ENCODE measurements at places on chromosomes 13 and 19.
A peak's percentile ranks its signal among the peaks of the same experiment; 100 is the strongest.

GRCh38 chr19:35498984-35499527 lies 8.8 kb upstream of the KRTDAP start:
- DNase-seq = no peak

DNA sequence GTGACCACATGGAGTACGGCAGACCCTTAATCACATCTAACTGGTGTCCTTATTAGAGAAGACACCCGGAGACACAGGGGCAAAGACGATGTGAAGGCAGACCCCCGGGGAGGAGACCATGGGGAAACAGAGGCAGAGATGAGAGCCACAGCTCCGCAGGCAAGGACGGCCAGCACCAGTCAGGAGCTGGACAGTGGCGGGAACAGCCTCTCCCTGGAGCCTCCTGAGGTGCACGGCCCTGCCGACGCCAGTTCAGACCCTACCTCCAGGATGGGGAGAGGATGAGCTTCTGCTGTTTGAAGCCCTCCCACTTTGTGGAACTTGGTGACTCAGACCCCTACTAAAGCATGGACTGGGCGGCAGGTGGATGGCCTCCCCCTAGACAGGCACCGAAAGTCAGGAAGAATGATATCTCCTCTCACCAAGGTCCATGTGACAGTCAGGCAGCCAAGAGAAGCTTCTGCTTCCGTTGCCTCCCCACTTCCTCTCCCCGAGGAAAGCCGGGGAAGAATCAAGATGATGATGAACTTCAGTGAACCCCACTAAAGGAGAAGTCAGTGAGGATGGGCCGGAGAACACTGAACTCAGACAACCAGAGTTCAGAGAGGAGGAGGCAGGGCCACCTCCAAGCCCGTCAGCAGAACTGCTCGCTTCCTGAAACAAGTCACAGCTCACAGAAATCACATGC lies 25.4 kb downstream of the RAB20 start:
- peak; percentile 53 for DNase-seq

- peak; percentile 35 for DNase-seq
Observed at GRCh38 chr19:42074513-42075363, 1.2 kb upstream of the ZNF574 start.

- no peak for DNase-seq
Observed at GRCh38 chr13:112971288-112971643, 2.3 kb downstream of the MCF2L start.

DNA sequence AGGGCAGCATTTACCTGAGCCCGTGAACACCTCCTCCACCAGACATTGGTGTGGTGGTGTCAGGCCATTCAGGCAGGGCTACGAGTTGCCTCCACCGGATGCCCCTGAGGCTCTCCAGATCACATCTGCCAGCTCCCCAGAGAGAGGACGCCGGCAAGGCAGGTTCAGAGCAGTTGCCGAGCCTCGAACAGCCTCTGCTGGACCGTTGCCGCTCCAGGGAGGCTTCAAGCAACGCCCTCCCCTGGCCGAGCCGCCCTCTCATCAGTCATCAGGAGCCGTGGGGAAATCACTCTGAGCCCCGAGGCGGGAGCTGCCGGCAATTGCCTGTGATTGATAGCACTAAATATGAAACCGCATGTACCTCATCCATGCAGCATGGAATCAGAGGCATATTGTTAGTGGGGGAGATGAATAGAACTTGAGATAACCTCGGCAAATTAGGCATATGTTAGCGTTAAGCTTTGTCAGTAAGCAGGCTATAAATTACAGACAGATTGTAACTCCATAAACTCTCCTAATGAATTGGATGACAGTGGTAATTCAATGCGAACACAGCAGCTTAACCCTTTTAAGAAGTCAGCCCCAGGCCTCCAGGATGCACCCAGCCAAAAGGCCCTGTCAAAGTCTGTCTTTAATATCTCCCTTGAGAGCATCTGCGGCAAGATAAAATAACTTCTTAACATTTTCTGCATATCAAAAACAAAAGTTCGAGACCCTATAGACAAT lies 29.8 kb upstream of the SPACA7 start:
- no peak for DNase-seq

GRCh38 chr19:28549680-28550277 lies 663.2 kb downstream of the UQCRFS1 start:
- no peak for DNase-seq

DNA sequence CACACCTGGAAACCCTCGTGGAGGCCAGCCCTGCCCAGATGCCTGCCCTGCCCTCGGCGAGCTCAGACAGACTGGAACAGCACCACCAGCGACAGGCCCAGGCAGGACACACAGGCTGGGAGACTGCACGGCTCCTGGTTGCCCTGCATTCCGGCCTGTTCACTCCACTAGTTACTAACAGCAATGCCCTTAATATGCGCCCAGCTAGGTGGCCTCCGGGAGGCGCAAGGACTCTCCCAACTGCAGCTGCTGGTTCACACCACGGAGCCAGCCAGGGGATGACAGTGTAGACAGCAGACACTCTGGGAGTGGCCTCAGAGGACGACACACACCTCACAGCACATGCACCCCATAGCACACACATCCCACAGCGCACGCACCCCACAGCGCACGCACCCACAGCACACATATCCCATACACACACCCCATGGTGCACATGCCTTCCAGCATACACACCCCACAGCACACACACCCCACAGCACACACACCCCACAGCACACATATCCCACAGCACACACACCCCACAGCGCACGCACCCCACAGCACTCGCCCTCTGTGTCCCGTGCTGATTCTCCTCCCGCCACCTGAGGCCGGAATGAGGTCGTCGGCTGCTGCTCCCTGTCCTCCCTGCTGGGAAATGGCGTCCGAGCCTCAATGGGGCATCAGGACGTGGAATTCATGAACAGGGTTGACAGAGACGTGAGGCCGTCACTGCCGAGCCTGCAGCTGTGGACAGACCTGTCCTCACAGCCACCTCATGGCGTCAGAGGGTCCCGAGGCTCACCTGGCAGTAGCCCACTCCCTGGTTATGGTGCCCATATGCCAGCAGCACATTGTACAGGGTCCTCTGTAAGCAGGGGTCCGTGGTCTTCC lies 13.6 kb downstream of the GRTP1 start:
- DNase-seq = no peak

DNA sequence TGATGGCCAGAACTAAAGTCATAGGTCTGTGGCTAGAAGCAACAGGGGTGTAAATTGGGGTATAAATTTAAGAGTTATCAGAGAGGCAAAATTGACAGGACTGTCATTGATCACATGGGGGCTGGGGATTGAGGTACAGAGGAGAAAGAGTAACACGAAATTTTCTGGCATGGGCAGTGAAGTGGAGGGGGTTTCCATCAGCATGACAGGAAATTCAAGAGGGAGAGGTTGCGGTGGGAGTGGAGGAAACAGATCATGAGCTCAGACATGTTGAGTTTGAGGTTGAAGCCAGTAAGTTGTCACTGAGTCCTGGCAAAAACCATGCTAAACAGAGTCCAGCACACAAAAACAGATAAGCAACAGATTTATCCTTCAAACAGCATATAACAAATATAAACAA lies 192.1 kb upstream of the TSC22D1 start:
- no peak for DNase-seq

DNA sequence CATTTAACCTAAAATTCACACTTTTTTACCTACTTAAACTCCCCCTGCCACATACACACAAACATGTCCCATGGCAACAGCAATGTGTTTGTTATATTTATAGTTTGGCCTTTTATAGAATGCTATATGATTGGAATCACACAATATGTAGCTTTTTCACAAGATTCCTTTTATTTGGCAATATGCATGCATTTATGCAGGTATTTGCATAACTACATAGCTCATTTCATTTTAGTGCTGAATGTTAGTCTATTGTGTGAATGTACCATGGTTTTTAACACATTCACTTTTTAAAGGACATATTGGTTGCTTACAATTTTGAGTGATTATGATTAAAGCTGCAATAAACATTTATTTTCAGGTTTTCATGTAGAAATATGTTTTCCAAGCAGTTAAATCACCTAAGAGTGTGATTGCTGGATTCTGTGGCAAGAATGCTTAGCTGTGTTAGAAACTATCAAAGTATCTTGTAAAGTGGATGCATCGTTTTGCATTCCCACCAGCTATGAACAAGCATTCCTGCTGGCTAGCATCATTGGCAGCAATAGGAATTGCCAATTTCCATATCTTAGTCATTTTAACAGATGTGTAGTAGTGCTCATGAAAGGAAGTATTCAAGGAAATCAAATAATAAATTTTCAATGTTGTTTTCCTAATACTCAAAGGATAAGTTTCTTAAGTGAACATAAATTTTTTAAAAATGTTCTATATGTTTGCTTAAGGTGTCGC lies 557.0 kb downstream of the SLITRK1 start:
- DNase-seq = no peak

DNA sequence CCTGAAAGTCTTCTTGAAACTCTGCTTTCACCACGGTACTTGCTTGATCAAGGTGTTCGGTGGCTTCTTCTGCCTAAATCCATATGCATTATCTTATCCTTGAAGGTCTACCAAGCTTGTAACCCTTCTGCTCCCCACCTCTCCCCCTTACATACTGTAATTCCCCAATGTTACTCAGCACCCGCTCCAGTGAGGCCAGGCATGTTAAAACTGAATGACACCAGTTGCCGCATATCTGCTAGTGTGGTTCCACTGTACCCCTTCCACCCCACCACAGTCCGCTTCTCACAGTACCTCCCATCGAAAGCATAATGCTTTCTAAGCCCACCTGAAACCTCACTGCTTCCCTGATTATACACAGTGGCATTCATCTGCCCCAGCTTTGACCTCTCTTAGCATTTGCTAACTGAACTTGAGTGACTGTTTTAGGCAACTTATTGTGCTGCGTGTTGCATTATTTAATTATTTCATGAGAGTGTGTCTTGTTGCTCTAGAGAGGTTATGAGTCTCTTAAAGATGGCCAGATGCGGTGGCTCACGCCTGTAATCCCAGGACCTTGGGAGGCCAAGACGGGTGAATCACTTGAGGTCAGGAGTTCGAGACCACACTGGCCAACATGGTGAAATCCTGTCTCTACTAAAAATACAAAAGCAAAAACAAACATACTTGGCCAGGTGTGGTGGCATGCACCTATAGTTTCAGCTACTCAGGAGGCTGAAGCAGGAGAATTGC lies 87.6 kb upstream of the MBNL2 start:
- no peak for DNase-seq

GRCh38 chr19:47428177-47428894 lies 9.0 kb upstream of the MEIS3 start:
- peak; percentile 30 for DNase-seq

GRCh38 chr13:41649659-41650058 lies 192.3 kb downstream of the RGCC start:
- DNase-seq = no peak

DNA sequence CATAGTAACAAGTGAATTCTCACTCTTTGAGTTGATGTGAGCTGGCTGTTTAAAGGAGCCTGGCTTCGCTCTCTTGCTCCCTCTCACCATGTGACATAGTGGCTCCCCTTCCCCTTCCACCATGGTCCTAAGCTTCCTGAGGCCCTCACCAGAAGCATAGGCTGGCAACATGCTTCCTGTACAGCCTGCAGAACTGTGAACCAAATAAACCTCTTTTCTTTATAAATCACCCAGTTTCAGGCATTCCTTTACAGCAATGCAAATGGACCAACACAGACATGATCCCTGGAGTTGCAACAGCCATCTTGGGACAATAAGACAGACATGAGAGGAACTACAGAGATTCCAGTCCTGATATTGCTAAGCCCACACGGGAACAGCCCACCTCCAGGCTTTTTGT lies 12.6 kb downstream of the TEAD2 start:
- no peak for DNase-seq

DNA sequence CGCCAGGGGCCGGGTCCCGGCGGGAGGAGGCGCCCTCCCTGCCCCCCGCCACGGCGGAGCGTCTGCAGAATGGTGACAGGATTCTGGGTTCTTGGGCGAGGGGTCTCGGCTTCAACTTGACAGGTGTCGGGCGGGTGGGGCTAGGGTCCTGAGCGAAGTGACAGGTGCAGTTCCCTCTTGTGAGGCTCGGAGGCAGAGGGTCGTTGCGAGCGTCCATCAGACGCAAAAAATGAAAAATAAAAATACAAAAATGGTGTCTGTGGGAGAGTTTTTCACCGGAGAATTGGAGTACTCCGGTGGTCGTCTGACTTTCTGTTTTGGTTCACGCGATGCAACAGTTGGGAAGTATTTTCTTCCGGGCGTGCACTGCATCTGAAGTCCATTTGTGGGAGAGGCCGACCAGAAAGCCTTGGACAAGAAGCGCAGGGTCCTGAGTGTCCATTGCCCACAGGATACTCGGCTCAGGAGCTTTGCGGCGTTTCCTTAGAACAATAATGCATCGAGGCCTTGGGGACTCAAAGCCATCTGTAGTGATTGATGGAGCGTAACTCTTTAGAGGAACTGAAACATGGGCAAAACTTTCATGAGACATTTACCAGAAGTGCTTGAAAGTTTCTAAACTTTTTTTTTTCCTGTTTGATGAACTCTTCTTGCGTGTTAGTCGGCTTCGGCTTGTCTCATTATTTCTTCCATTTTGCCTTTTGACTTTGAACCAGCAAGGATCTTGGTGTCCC lies 759 bp downstream of the RB1 start:
- peak; percentile 13 for DNase-seq

DNA sequence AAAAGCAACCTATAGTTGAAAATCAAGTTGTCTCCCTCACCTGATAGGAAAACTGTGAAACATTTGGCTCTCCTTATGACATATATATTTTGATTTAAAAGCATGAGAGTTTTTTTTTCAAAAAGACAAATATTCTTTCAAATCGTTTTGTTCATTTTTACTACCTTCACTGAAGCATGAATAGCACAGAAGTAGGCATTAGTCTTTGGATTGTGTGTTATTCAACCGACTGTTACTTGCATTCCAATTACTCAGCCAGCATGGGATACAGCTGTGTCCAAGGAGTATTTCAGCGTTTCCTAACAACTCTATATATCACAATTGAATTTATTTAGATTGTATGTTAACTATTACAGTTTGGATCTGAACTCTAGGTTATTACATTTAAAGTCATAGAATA lies 135.2 kb downstream of the PCDH9 start:
- DNase-seq = no peak

DNA sequence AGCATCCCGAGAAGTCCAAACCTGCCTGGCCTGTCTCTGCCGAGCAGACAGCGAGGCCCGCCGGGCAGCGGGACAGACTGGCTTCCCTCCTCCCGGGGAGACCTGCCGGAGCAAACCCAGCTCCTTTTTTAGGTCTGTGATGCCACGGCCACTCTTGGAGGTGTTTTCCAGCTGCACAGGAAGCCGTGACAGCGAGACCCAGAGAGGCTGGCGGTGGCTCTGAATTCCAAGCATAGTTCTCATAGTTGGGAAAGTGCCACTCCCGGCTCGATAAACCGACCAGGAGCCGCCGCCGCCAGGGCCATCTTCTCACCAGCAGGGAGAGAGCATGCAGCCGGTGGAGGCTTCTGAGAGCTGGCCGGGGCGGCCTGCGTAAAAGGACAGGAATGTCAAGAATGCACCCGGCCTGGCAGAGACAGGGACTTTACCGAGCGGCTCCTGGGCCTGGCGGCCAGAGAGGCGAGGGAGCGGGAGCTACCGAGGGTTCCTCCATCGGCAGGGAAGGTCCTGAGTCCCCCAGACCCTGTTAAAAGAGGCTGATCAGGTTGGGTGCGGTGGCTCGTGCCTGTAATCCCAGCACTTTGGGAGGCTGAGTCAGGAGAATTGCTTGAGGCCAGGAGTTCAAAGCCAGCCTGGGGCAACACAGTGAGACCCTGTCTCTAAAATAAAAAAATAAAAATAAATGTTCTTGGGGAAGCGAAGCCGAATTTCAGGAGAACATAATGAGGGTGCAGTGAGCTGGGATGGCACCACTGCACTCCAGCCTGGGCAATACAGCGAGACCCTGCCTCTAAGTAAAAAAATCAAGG lies 64.9 kb downstream of the GADD45B start:
- DNase-seq = peak; percentile 74

- DNase-seq = no peak
Observed at GRCh38 chr19:47633517-47633916, 24.6 kb downstream of the BICRA start.

GRCh38 chr19:53463263-53463662 lies 4.3 kb upstream of the ZNF813 start:
- peak; percentile 9 for DNase-seq
